ENCODE measurements at places on chromosomes 16 and 17.

DNA sequence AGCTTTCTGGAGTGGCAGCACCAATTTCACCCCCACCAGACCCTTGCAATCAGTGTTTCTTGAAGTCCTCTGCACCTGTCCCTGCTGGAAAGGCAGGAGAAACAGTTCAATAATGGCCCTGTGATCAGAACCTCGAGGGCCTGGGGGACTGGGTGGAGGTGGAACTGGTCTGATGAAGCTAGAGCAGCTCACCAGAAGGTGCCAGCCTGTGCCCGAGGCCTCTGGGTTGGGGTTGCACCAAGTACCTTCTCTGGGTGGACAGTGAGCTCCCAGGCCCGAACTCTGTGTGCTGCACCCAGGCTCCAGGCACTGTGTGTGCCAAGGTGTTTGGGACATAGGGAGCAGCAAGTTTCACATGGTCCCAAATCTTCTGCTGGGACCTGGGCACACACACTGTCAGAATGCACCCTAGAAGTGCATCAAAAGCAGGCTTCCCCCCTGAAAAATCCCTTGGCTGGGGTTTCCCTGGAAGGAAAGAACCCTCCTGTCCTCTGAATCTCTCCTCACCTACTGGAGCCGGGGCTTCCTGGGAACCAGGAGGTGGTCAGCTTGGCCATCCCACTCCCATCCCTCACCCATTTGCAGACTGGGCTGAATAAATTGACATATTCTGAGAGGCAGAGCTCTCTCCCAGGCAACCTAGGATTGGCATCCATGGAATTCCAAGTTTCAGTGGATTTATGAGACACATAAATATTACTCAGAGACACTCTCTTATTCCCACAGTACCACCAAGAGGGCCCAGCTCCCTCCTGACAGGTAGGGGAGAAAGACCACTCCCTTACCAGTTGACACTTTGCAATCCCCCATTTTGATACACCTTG is 17.4 kb downstream of the CD300LG start:
- no peak for DNase-seq

DNA sequence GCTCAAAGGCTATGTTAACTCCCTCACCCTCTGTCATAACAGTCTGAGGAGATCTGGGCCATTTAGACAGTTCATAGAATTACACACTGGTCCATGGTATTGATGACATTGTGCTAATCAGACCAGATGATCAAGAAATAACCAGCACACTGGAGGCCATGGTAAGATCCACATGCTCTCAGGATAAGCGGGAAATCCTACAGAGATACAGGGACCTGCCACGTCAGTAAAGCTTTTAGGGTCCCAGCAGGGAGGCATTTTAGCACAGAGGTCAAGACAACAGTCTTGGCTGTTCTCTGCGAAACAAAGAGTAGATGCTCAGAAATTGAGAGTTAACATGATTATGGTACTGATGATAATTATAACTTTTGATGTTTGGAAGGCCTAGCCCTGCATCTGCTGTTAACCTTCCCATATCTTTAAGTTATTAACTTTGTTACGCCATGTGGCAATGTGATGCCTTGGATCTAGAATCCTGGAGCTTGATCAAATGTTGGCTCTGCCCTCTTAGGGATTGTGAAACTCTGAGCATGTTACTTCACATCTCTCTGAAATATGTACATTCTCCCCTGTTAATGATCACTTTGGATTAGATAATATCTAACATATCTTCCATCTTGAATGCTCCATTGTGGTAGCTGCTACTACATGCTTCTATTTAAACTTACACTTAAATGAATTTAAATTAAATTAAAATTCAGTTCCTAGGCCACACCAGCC is 172.0 kb upstream of the SOX9 start:
- no peak for DNase-seq

DNA sequence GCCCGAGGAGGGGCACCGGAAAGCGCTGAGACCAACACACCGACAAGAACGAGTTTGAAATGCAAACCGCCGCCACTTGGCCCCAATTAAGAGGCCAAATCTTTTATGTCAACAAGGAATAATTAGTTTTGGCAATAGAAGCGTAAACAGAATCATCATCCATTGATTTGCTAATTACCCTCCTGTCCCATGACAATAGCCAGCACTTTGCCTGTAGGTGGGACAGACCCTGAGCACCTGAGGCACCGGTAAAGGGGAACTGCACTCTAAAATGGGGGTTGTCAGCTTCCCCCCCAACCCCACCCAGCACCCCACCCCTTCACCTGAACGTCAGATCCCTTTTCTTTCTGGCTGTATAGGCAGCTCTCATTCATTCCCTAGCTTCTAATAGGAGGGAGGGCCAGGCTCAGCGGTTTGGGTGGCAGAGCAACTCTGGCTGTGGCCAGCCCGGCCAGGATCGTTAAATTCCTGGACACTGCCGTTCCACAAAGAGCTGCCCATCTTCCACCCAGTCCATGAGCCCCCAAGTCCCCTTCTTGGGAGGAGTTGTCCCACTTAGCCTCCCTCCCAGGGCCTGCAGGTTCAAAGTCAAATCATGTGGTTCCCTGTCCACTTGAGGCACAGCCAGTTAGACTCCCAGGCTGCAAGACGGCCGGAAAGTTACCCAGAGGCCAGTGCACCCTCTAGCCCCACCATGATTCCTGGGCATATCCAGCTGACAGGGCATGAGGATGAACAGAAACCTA is 45.8 kb downstream of the WNT3 start:
- DNase-seq, result no peak

- no peak for DNase-seq
Measured at GRCh38 chr16:89044418-89045180, 49.1 kb upstream of the ACSF3 start.

- no peak for DNase-seq
Measured at GRCh38 chr17:10178506-10178991, 19.9 kb downstream of the GAS7 start.

- DNase-seq, result no peak
Measured at GRCh38 chr16:73232555-73233328, 184.8 kb upstream of the ZFHX3 start.

- DNase-seq, result no peak
Measured at GRCh38 chr17:29257756-29258155, 11.1 kb downstream of the CRYBA1 start.

DNA sequence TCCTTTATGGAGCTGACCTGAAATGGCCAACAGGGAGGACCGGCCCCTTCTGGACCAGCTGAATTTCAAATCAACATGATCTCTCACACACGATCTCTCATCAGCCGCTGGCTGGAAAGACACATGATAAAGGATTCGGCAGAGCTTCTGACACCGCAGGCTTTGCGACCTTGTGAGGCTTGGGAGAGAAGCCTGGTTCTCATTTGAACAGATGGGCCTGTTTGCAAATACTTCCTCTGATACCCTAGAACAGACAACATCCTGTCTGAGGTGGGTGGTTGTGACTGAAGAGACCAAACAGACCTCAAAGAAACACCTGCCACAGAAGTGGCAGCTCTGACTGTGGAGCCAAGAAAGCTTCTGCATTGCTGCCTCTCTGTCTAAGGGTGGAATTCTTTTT is 77.9 kb upstream of the SDK2 start:
- no peak for DNase-seq

DNA sequence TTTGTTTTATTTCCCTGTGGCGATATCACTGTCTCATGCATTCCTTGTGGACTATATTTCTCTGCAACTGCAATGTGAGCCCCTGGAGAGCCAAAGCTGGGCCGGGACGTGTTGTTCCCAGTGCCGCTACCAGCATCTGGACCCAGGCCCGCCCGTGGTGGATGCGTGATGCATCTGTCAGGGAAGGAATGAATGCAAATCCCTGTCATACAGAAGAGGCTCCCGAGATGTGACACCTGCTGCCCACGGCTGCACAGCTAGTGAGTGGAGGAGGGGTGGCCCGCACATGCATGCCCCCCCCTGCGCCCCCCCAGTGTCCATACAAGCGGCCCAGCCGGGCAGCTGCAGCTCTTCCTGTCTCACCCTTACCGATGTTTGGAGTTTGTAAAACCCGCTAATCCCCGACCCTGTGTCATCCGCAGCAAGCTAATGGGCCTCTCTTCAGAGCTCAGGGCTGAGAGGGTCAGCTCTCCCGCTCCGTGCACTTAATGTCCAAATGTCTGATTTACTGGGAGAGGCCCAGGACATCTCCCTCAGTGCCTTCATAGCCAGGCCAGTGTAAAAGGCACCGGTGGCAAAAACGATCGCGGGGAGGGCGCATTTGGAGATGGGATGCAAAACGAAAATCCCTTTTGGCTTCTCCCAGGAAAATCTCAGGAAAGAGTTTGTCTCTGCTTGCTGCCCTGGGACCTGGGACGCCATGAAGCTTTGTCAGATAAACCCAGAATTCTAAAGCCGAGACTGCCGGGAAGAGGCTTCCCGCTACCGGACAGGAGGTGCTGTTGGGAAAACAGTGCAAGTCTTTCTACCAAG is 91.8 kb downstream of the FOXL1 start:
- no peak for DNase-seq

- peak; percentile 27 for DNase-seq
Measured at GRCh38 chr16:30844671-30845449, 49.0 kb downstream of the BCL7C start.

GRCh38 chr16:66146798-66147197 is 219.7 kb upstream of the CDH5 start:
- no peak for DNase-seq

DNA sequence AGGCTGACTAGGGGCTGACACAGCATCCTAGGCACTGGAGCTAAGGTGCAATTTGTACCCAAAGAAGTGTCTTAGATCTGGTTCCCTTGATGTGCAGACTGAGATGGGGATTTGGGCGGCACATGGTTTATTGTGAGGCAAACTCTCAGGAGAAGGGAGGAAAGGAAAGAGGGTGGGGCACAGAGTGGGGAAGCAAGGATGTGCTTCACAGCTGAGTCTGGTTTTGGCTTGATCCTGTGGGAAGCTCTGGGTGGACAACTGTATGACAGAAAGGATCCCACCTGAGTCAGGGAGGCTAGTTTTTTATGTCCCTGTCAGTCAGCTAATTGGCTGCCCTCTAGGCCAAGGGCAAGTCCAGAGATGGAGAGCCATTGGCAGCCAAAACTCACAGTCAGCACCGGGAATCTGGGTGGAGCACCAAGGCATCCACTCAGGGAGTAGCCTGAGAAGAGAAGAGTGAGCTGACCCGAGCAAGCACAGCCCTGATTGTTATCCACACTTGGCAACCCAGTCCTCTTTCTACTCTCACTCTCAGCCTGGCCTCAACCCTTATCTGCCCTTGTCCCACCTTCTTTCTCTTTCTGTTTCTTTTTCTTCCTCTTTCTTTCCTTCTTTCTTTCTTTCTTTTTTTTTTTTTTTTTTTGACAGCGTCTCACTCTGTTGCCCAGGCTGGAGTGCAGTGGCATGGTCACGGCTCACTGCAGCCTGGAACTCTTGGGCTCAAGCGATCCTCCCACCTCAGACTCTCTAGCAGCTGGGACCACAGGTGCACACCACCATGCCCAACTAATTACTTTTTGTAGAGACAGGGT is 12.0 kb downstream of the ARL4D start:
- DNase-seq, result no peak

DNA sequence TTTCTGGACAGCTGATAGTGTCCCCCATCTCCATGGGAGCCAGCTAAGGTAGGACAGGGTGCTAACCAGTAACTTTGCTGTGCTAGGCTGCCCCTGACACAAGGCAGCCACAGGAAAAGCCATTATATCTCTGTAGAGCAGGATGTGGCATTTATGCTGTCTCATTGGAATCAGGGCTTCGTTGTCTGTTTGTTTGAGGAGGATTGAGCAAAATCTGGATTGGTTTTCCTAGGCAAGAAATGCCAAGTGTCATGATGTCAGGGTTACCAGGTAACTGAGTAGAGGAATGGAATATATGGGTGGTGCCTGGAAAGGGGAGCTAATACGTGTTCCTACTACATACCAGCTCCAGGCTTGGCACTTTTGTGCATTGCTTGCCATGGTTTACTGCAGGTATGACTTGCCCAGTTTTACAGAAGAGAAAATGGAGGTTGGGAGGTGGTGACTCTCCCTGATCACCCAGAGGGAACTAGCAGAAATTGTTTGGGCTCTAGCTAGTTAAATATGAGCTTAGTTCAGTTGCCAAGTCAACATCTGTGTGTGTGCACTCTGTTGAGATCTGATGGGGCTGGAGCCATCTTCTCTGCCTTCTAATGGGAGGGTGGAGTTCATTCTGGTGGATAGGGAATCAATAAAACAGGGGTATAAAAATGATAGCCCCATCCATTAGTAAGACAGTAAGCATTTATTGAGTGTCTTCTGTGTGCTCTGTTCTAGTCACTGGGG is 33.9 kb downstream of the GNAO1 start:
- no peak for DNase-seq

- no peak for DNase-seq
Measured at GRCh38 chr17:75398279-75398678, 7.2 kb downstream of the GRB2 start.

- no peak for DNase-seq
Measured at GRCh38 chr17:8055851-8056231, 17.0 kb downstream of the ALOX15B start.

DNA sequence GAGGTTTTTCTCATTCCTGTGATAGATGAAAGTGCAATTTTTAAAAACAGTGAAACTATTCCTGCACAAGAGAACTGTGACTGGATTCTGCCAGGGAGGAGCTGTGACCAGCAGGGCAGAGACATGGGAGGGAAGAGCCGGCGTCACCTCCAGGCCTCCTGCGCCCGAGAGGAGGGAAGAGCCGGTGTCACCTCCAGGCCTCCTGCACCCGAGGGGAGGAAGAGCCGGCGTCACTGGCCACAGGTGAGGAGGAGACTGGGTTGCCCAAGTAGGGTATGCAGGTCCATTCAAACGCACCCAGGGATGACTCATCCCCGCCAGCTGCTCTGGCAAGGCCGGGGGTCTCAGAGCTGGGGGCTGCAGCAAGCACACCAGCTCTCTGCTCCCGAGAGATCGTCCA is 56.7 kb downstream of the METRNL start:
- DNase-seq, result no peak

DNA sequence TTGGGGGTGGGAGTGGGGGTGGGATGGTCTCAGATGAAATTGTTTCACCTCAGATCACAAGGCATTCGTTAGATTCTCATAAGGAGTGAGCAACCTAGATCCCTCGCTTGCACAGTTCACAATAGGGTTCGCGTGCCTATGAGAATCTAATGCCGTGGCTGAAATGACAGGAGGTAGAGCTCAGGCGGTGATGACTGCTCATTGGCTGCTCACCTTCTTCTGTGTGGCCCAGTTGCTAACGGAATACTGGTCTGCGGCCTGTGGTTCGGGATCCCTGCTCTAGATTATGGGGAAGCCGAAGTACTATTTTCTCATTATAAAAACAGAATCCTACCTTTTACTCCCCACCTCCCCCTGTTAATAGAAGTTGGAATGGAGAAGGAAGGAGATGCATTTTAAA is 18.9 kb downstream of the CLTC start:
- DNase-seq, result no peak

- no peak for DNase-seq
Measured at GRCh38 chr17:27038676-27039075, 255.2 kb upstream of the WSB1 start.

All from esophagus squamous epithelium (tissue), 5 donors.